GM12878 (cell line): ENCODE measurements at places on chromosomes 6 and 20. TPM values are rescaled to one million over a fixed set of nuclear protein-coding genes. Genes with fewer than 3 reads are reported as not detected.

GRCh38 chr20:53921443-53921973 is 148.9 kb downstream of the BCAS1 start:
- no peak for DNase-seq

- DNase-seq = no peak
Observed at GRCh38 chr6:157020398-157020797, 243.2 kb downstream of the ARID1B start.

DNA sequence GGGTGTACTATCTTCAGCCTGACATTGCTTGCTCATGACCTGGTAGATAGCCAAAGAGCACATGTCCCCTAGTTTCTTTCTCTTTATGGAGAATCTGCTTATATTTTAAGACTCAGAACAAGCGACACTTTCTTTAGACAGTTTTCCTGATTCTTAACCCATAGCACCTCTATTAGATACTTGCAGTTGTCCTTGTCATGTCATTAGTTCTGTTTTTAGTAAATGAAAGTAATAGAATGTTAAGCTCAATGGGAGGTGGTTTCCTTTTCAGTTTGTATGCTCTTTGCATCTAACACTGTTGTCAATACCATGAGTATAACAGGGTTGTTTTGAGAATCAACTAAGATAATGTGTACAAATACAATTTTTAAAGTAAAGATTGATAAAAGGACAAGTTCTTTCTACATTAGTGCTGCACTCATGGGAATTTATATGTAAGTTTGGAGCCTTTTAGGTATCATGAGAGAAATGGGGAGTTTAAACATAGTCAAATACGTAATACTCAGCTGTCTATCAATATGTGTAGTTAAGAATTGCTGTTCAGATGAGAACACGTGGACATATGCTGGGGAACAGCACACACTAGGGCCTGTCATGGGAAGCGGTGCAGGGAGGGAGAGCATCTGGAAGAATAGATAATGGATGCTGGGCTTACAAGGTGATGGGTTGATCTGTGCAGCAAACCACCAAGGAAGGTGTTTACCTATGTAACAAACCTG is 124.3 kb downstream of the GRM1 start:
- DNase-seq = peak; percentile 13

Gene PPP1R16B
- 89.9 and 90.2 TPM in 2 replicates for total RNA-seq

DNA sequence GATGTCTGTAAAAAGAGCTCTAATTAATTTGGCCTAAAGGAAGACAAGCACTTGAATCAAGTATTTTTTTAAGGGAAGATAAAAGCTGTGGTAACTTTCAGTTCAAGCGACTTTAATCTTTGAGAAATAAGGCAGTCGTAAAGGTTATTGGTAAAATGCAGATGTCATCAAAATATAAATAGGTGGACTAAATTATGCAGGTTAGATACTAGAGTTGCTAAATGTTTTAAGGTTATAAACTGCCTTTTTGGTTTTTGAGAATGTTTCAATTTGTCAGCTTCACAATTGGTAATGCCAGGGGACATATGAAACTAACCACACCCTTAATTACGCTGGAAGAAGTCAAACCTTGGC is 159.5 kb upstream of the OLIG3 start:
- no peak for DNase-seq

Gene RSPO3
- not detected in 2 replicates for total RNA-seq

GRCh38 chr6:138562691-138563090 is 63.4 kb upstream of the NHSL1 start:
- DNase-seq = no peak

- DNase-seq = no peak
Observed at GRCh38 chr6:133546098-133546497, 304.9 kb downstream of the EYA4 start.

GRCh38 chr6:154352898-154353585 is 3.6 kb downstream of the IPCEF1 start:
- peak; percentile 84 for DNase-seq

DNA sequence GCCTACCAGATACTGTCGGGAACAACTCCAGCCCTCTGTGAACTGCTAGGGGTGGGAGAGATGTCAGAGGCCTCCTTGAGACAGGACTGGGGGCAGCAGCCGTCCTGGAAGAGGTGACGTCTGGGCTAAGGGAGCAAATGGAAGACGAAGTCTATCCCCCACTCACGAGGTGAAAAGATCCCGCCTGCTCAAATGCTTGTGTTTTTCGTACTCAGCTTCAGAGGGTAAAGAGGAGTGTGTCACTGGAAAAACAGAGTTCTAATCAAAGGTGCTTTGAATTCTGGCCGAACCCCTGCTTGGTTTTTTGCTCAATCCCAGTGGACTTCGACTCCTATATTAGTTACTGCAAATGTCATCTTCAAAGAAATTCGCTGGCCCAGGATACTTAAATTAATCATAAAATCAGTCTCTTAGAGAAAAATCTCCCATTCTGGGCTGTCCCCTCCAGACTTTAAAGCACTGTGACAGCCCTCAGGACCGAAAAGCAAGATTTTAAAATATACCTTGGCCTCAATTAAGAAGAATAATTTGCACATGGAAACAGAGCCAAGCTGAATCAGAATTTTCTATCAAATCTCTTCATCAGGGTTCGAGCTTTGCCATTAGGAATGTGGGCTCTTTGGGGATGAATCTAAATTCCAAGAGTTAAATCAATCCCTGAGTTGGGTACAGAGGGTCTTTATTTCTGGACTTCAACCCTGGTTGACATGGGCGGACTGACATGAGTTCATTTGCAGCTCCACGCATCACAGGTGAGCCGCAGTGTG is 61.8 kb upstream of the AFDN start:
- no peak for DNase-seq

Gene PARD6B
- total RNA-seq = 4.3 and 4.7 TPM in 2 replicates

GRCh38 chr20:50308513-50309279 is 118.1 kb downstream of the CEBPB start:
- DNase-seq = no peak

Gene TDRD6
- not detected in 2 replicates for total RNA-seq

GRCh38 chr6:144583614-144583954 is 298.4 kb downstream of the UTRN start:
- no peak for DNase-seq

GRCh38 chr6:157952861-157953351 is 28.8 kb upstream of the SYNJ2 start:
- DNase-seq = no peak

DNA sequence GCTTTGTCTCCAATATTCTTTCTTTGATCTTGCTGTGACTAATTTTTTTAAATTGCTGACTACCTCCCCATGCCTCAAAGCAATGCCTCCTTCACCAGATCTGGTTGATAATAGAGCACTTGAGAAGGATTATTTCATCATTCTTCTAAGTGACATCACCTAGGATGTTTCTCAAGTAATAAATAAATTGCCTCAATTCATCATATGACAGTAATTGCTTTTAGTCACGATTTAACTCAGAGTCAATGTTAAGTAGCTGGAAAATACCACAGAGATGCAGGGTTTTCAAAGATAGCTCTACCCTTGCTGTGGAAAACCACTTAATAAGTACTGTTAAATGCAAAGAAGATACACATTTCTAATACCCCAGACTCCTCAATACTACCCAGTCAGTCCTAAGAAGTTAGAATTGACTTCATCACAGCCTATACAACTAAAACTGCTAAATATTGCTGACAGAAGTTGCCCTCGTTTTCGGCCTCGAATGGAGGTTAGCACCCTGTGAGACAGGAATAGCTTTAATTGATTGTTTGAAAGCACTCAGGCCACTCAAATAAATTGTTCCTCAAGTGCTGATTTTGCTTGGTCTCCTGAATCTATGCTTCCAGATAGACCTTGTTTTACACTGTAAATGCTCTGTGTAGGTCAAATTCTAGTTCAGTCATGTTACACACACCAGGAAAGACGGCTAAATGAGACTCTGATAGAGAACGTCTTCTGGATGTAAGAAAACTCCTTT is 640.6 kb upstream of the CHD6 start:
- DNase-seq = no peak

DNA sequence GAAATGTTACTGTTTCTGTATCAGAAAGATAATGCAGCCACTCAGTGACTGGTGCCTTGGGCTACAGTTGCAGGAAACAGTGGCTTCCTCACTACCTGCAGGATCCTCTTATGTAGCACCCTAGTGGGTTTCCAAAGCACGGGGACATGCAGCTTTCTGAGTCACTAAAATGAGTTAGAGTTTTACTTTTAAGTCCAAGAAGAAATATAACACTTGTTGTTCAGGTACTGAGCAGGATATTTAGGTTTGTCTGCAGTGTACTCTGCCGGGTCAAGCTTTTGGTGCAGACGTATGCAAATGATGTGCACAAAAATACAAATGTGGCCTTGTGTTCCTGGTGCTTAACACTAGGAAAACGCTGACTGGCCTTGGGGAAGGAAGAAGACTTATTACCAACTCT is 22.0 kb downstream of the ACSS1 start:
- DNase-seq = no peak

DNA sequence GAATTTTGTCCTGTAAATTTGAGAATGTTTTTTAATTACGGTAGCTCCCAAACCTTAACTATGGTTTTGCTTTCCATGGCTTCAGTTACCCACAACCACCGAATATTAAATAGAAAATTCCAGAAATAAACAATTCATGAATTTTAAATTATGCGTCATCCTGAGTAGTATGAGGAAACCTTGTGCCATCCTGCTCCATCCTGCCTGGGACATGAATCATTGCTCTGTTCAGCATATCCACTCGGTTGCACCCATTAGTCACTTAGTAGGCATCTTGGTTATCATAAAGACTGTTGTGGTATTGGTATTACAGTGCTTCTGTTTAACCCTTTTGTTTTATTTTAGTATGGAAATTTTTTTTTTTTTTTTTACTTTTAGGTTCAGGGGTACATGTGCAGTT is 39.7 kb downstream of the KCNS1 start:
- DNase-seq = no peak

Gene DNAH8
- 0.11 and 0.21 TPM in 2 replicates for total RNA-seq

Gene MUC21
- not detected in 2 replicates for total RNA-seq

- no peak for DNase-seq
Observed at GRCh38 chr6:44309092-44309491, 4.1 kb downstream of the AARS2 start.

DNA sequence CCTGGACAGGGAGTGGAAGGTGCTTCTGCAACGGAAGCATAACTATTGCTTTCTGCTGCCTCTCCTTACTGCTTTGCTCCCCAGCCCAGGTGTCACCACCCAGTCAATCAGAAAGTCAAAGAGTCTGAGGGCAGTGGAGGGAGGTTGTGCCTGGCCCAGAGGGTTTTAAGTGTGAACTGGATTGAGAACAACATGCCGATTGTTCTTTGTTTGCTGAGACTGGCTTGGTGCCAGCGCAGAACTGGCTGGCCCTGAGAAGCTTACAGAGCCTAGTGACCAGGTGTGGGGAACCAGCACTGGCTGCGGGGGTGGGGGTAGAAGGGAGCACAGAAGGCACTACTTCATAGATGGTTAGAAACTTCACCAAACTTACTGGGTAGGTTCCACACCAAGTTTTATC is 31.1 kb upstream of the ENPP4 start:
- DNase-seq = no peak

Gene MLIP
- total RNA-seq = not detected in 2 replicates

Gene FAM209B
- 0.44 TPM in 1 of 2 replicates, not detected in the other for total RNA-seq

- no peak for DNase-seq
Observed at GRCh38 chr6:84920021-84920420, 155.6 kb upstream of the TBX18 start.

DNA sequence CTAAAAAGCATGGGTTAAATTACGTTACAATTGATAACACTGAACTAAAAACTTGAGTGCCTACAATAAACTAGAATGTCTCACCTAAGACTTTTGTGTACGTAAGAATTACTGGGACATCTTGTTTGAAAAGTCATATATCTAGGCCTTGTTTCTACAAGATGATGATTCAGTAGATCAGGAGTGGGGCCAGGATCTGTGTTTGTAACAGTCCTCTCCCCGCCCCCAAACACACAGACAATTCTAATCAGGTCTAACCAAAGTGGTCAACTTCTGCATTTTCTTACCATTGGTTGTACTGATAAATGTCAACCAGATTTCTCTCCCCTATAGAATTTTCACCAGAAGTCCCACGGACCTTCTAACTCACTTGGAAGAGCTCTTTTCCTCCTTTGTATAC is 56.9 kb downstream of the RAMACL start:
- DNase-seq = no peak

DNA sequence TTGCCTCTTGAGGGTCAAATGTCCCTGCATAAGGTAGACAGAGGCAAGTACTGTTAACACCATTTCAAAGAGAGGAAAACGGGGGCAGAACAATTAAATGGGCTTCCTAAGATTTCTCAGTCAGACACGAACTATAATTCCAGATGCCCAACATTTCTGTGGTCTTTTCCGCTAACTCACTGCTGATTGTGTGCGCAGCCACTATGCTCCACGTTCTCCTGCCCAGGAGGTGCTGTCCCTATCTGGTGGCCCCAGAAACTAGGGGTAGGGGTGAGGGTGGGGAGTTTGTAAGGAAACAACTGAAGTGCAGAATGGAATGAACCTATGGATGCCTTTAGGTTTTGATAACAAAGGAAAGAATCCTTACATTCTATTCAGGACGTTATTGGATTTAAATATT is 86.1 kb upstream of the BACH2 start:
- DNase-seq = no peak

Gene SLC13A3
- total RNA-seq = 0.48 TPM in 1 of 2 replicates, not detected in the other

- no peak for DNase-seq
Observed at GRCh38 chr20:47952023-47952564, 166.8 kb upstream of the SULF2 start.

DNA sequence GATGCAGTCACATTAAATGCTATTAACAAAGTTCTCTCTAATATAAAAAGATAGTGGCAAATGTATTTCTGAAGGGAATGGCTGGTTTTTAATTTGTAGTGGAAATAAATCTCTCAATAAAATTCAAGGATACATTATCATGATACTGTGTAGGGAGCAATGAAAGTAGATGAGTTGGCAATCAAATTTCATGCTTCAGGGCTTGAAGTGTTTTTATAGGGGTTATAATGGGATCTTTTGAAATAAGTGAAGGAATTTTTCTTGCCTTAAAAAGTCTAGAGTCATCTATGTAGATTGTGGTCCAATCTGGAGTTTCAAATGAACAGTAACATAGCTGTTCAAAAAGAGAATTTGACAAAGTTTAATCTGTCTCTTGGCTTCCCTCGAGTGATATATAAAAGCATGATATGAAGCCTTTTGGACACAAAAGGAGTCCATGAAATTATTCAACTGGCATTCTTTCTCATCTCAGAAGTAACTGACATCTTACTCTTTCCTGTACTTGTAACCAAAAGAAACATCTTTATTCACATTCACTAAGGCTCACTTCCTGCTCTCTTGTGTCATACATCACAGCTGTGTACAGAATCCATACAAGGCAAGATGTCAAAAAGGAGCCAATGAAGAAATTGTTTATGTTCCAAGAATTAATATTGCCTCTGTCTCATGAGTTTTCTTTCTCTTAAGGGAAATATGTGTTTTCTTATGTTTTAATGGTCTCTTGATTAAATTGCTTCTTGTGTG is 591.0 kb upstream of the GJE1 start:
- DNase-seq = no peak

GRCh38 chr6:138404666-138405337 is 779 bp downstream of the HEBP2 start:
- no peak for DNase-seq

DNA sequence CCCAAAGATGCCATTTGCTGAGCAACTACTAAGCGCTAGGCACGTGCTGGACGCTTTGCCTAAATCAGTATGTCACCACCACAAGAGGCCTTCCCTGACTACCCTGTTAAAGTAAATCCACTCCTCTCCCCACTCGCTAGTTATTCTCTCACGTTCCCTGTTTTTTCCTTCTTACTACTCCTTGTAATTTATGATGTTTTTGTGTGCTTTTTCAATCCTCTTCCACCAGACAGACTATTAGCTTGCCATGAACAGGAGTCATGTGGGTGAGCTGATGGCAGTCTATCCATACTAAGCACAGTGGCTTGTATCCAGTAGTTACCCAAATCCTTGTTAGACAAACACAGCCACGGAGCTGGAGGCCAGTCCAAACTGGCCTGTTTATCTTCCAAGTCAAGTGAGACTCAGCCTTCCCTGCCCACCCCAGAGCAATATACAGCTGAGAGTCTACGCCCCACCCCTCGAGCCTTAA is 41.2 kb downstream of the C6orf132 start:
- no peak for DNase-seq
